Stimulated activated CD8-positive, alpha-beta memory T cell treated with anti-CD3 and anti-CD28 coated beads, Interleukin-4, amount 100 ng/mL, for 48 hours (primary cell): ENCODE measurements at places on chromosomes 5 and 9.

- no peak for DNase-seq
Measured at GRCh38 chr9:137590123-137590468, 216 bp downstream of the ZMYND19 start.

GRCh38 chr9:113343732-113344231 is 3.7 kb upstream of the WDR31 start:
- DNase-seq = no peak

DNA sequence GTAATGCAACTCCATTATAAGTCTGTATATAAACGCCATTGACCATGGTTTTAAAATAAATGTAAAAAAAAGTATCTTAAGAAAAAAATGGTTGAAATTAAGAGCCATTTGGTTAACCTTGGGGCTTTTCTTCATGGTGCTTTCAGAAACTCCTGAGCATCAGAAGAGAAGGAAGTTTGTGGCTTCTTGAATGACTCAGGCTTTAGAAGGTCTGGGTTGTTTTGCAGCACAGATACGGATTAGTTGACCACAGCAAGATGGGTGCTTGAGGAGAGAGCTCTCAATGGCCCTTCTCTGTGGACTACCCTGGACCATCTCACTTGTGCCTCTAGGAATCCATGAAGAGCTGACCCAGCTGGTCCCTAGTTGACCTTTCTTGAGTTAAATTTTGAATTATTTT is 189.5 kb downstream of the TMEM38B start:
- no peak for DNase-seq

DNA sequence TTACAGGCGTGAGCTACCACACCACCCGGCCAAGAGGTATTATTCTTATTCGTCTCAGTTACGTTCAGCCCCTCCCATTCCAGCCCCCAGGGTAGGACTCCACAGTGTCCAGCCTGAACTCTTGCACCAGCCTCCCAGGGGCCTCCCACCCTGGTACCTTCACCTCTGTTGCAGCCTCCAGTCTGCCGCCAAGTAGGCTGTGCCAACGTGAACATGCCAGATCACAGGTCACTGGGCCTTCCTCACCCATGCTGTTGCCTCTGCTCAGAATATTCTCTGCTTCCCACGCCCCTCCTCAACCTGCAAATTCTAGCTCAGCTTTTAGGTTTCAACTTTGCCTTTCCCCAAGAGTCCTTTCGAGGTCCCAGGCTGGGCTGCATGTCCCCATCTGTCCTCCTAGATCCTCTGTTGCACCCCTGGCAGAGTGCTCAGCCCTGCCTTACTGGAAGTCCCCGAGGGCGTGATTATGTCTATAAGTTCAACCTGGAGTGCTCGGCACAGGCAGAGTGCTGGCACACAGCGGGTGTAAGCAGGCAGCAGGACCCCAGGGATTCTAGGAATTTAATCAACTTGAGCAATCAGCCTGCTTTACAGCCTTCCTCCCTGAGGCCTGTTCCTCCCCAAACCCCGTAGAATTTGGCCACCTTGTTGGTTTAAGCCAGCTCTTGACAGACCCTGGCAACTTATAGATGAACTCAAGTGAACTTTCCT is 13.1 kb upstream of the STXBP1 start:
- no peak for DNase-seq

DNA sequence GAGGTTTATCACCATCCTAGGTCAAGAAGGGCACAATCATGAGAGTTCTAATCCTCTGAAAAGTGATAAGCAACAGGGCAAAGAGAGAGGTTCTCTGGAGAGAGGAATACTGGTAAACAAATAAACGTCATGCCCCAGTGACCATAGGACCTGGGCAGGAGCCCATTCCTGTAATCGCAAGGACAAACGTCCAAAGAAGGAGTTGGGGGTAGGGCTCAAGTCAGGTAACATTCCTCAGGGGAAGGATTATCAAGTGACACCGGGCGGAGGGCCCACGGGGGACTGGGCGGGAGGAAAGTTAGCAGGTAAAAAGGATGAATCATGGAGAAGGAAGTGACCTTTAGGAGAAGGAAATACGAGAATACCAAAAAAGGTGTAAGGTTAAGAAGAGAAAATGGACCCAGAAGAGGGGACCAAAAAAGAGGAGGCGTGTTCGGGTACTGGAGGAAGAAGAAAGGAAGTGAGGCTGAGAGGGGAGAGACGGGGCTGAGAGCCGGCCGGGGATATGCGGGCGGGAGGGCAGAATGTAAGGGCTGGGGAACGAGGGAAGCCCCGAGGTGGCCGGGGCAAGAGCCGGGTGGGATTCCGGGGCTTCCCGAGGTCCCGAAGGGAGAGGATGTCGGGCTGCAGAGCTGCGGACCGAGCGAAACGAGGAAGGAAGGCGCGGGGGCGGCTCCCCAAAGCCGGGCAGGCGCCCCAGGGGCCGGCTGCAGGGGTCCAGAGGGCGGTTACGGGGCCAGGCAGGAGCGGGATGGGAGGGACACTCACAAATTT is 583 bp downstream of the DIAPH1 start:
- peak; percentile 79 for DNase-seq

- no peak for DNase-seq
Measured at GRCh38 chr5:104052558-104053352, 490.2 kb upstream of the NUDT12 start.
